ENCODE measurements at places on chromosomes 6 and 20.

DNA sequence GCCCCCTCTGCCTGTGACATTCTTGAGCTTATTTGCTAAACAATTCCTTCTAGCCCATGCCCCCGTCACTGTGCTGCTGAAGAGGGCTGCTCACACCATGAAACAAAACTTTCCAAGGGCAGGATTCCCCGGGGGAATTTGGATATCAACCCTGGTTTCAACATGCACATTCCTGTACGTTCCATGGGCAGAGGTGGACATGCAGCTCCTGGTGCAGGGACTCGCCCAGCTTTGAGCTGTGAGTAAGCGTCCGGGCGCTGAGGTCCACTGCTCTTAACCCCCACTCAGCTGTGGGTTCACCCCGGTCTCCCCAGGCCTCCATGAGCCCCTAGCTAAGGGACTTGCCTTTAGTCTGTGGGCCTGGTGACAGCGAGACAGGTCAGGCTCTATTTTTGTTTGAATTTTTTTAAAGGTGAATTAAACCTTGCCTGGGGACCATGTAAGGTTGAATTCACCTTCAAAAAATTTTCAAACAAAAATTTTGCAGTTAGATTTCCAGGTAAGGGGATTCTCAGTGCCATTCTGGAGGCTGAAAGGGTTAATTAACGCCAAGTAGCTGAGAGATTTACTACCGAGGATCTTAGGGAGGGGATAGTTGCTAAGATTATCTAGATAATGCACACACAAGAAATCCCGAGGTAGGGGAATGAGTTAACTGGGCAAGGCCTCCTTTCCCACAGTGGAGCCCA is 70.3 kb upstream of the SLC22A23 start:
- H3K36me3 ChIP-seq: no peaks in the 10 kb centered on the region
- peak; percentile 41 for DNase-seq
- H3K27ac ChIP-seq: peak overlapping the region; percentile 79
- no peak overlapping the region for H3K4me3 ChIP-seq
- peaks cover 52% of the 10 kb centered on the region for H3K4me1 ChIP-seq

- H3K27ac ChIP-seq: no peak overlapping the region
- no peaks in the 10 kb centered on the region for H3K27me3 ChIP-seq
- H3K36me3 ChIP-seq: no peaks in the 10 kb centered on the region
- no peak overlapping the region for H3K4me3 ChIP-seq
- peaks cover 4% of the 10 kb centered on the region for H3K4me1 ChIP-seq
Observed at GRCh38 chr6:135811644-135812526, 39.6 kb upstream of the PDE7B start.

DNA sequence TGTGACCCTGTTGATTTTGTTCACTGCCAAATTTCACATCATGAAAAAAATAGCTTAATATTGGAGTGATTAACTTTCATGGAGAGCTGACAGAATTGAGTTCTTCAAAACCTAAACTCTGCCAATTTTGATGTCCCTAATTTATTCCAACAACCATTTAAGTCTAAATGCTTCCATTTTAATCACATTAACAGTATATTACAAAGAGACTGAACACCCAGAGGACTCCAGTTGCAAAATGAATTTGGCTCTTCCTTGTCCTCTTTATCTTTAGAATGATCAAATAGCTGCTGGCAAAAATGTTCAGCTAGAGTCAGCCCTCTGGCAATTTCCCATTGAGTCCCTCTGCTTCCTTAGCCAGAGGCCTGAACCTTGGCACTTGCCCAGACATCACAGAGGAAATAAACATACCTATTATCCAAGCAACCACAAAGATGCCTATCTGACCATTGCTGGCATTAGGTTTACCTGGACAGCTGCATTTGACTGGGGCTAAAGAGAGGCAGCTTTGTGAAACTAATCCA is 299.0 kb upstream of the STXBP5 start:
- H3K27ac ChIP-seq: no peak overlapping the region
- no peak overlapping the region for H3K4me3 ChIP-seq
- no peak for DNase-seq
- H3K27me3 ChIP-seq: no peaks in the 10 kb centered on the region
- no peaks in the 10 kb centered on the region for H3K36me3 ChIP-seq

- DNase-seq: no peak
- H3K36me3 ChIP-seq: no peaks in the 10 kb centered on the region
- no peak overlapping the region for H3K4me3 ChIP-seq
- H3K4me1 ChIP-seq: no peaks in the 10 kb centered on the region
Observed at GRCh38 chr20:46488451-46488850, 24.9 kb downstream of the ZNF334 start.

DNA sequence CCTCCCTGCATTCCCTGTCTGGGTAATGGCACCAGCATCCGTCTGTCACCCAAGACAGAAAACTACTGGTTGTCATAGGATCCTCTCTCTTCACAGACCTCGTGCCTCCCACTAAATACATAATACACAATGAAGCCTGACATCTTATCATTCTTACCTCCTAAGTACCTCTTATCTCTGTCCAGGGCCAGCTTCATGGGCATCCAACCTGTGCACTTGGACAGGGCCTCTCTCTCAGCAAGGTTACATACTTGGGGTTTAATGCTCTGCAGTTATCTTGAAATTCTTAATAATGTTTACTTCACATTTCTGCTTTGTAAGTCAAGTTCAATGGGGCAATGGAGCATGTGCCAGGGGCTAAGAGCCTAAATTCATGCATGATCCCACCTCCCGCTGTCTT is 30.8 kb upstream of the KLHL31 start:
- H3K4me3 ChIP-seq: no peak overlapping the region
- no peak overlapping the region for H3K27ac ChIP-seq
- peaks cover 22% of the 10 kb centered on the region for H3K4me1 ChIP-seq

DNA sequence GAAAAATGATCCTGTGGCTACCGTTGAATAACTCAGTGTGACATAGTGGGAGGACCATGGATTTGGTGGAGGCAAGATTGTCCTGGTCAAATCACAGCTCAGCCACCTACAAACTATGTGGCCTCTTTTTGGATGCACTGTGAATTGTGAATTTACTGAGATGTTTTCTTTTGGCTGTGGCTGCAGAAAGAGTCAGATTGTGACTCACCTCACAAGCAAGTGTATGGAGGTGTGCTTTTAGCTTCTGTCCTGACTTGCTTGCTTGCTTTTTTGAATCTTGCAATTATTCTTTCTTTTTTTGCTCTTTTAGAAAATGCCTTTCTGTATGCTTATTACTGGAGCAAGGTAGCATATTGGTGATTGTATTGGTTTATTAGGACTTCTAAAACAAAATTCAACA is 122.9 kb upstream of the FOXO3 start:
- DNase-seq: no peak
- no peaks in the 10 kb centered on the region for H3K36me3 ChIP-seq
- H3K4me3 ChIP-seq: no peak overlapping the region
- no peak overlapping the region for H3K27ac ChIP-seq
- H3K27me3 ChIP-seq: no peaks in the 10 kb centered on the region
- no peaks in the 10 kb centered on the region for H3K4me1 ChIP-seq

- 0 out of 2 replicates have a peak, but pooled peaks cover 4% of the 10 kb centered on the region for H3K4me1 ChIP-seq
- no peaks in the 10 kb centered on the region for H3K36me3 ChIP-seq
- H3K4me3 ChIP-seq: no peak overlapping the region
- H3K27ac ChIP-seq: no peak overlapping the region
- H3K27me3 ChIP-seq: no peaks in the 10 kb centered on the region
- DNase-seq: no peak
Observed at GRCh38 chr6:157305670-157306653, 17.4 kb downstream of the TMEM242 start.

DNA sequence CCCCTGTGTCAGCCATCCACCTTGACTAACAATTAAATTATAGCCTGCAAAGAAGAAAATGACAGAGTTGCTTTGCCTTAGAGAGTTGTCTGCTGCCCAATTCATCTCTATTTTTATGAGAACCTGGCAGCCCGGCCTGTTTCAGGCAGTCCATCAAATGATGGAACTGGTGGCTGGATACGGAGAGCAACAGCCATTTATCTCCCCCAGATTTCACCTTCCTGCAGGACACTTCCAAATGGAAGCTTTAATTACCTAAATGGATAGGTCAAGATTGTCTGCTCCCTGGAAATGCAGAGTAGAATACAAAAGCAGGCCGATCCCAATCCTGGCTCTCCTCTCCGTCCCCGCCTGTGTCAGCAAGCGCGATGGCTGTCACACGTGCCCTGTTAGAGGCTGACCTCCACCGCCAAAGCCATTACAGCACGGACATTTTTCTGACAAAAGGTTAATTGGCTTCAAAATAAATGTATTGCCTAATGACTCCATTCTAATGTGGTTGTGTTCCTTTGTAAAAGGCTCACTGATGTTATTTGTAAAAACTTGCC is 86.7 kb downstream of the PACRG start:
- H3K4me3 ChIP-seq: no peak overlapping the region
- H3K36me3 ChIP-seq: no peaks in the 10 kb centered on the region
- H3K4me1 ChIP-seq: no peaks in the 10 kb centered on the region
- H3K27me3 ChIP-seq: no peaks in the 10 kb centered on the region

DNA sequence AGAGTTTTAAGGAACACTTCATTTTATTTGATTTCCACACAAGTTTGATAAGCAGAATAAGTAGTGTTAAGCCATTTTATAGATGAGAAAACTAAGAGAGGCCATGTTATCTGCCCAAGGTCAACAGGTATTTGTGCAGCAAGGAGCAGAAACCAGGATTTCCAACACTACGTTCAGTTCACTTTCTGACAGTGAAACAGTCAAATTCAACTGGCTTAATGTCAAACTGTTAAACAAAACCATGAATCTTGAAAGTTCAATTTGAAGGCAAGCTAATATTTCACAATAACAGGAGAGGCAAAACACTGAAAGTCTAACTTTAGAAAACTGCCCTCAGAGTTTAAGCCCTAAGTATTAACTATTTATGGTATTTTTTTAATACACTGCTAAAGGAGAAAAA is 32.6 kb downstream of the DTNBP1 start:
- no peak overlapping the region for H3K4me3 ChIP-seq
- H3K27me3 ChIP-seq: no peaks in the 10 kb centered on the region
- no peak overlapping the region for H3K27ac ChIP-seq
- DNase-seq: no peak
- H3K4me1 ChIP-seq: peaks cover 6% of the 10 kb centered on the region

DNA sequence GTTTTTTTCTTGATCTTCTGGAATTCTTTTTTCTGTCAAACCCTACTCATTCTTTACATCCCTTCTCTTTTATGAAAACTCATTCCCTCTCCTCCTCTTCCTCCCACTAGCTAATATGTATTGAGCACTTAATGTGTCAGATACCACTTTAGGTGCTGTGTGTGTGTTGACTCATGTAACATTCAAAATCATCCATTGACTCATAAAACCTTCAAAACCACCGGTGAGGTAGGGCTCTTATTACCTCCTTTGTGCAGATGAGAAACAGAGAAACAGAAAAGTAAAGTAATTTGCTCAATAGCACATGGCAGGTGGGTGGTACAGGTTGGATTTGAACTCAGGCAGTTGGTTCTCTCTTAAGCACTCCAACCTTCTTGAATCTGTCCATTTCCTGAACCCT is 136.3 kb upstream of the NEDD9 start:
- H3K4me1 ChIP-seq: peaks cover 54% of the 10 kb centered on the region
- no peaks in the 10 kb centered on the region for H3K27me3 ChIP-seq
- peak overlapping the region; percentile 99 for H3K27ac ChIP-seq
- no peak overlapping the region for H3K4me3 ChIP-seq

GRCh38 chr6:113442040-113442439 is 415.1 kb upstream of the MARCKS start:
- H3K36me3 ChIP-seq: no peaks in the 10 kb centered on the region
- H3K4me3 ChIP-seq: no peak overlapping the region
- DNase-seq: no peak
- no peaks in the 10 kb centered on the region for H3K4me1 ChIP-seq

GRCh38 chr6:44627091-44627882 is 239.8 kb downstream of the CDC5L start:
- H3K27me3 ChIP-seq: no peaks in the 10 kb centered on the region
- H3K36me3 ChIP-seq: no peaks in the 10 kb centered on the region
- no peaks in the 10 kb centered on the region for H3K4me1 ChIP-seq

DNA sequence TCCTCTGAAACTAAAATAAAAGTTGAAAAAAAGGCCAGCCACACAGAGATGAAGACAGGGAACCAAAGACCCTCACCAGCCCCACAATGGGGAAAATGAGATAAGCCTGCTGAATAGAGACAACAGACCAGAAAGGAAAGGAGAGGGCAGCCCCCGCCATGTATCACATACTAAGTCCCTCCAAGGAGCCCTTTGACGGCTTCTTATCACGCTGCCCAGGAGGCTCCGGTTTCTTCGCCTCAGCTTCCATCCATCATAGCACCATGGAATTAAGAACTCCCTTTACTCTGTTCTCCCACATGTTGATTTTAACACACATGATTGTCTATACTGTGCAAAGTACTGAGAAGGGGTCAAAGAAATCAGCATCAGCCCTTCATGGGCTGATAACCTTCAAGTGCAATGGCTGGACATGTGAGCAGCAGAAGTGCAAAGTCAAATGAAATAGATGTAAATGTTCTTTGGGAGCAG is 54.9 kb downstream of the MAP3K5 start:
- H3K4me3 ChIP-seq: no peak overlapping the region
- no peak overlapping the region for H3K27ac ChIP-seq
- H3K27me3 ChIP-seq: no peaks in the 10 kb centered on the region
- H3K4me1 ChIP-seq: no peaks in the 10 kb centered on the region
- no peaks in the 10 kb centered on the region for H3K36me3 ChIP-seq

GRCh38 chr6:82371799-82372546 is 8.4 kb downstream of the TPBG start:
- H3K36me3 ChIP-seq: no peaks in the 10 kb centered on the region
- no peaks in the 10 kb centered on the region for H3K4me1 ChIP-seq
- no peaks in the 10 kb centered on the region for H3K27me3 ChIP-seq
- no peak overlapping the region for H3K27ac ChIP-seq
- no peak overlapping the region for H3K4me3 ChIP-seq
- no peak for DNase-seq

- H3K27me3 ChIP-seq: no peaks in the 10 kb centered on the region
- H3K36me3 ChIP-seq: no peaks in the 10 kb centered on the region
- no peak overlapping the region for H3K4me3 ChIP-seq
Observed at GRCh38 chr6:6703699-6704098, 115.2 kb downstream of the LY86 start.

GRCh38 chr6:54188846-54189245 is 77.6 kb downstream of the MLIP start:
- H3K4me1 ChIP-seq: peaks cover 5% of the 10 kb centered on the region
- H3K4me3 ChIP-seq: no peak overlapping the region
- H3K27ac ChIP-seq: no peak overlapping the region
- DNase-seq: no peak
- no peaks in the 10 kb centered on the region for H3K27me3 ChIP-seq
- no peaks in the 10 kb centered on the region for H3K36me3 ChIP-seq

- H3K4me1 ChIP-seq: no peaks in the 10 kb centered on the region
- H3K27ac ChIP-seq: no peak overlapping the region
- DNase-seq: no peak
- H3K4me3 ChIP-seq: no peak overlapping the region
Observed at GRCh38 chr6:120357447-120357846, 976.8 kb downstream of the TBC1D32 start.

GRCh38 chr6:22666586-22666985 is 97.2 kb downstream of the HDGFL1 start:
- H3K4me1 ChIP-seq: no peaks in the 10 kb centered on the region
- no peak overlapping the region for H3K27ac ChIP-seq
- DNase-seq: no peak
- no peaks in the 10 kb centered on the region for H3K36me3 ChIP-seq
- no peaks in the 10 kb centered on the region for H3K27me3 ChIP-seq

Data from Caco-2 (cell line).